ENCODE measurements at places on chromosomes 12 and 14.

- no peak for DNase-seq
These were observed 87.5 kb downstream of the MIPOL1 start for GRCh38 chr14:37285220-37285619.

- DNase-seq = no peak
These were observed 55.4 kb downstream of the IRAK3 start for GRCh38 chr12:66244446-66244845.

DNA sequence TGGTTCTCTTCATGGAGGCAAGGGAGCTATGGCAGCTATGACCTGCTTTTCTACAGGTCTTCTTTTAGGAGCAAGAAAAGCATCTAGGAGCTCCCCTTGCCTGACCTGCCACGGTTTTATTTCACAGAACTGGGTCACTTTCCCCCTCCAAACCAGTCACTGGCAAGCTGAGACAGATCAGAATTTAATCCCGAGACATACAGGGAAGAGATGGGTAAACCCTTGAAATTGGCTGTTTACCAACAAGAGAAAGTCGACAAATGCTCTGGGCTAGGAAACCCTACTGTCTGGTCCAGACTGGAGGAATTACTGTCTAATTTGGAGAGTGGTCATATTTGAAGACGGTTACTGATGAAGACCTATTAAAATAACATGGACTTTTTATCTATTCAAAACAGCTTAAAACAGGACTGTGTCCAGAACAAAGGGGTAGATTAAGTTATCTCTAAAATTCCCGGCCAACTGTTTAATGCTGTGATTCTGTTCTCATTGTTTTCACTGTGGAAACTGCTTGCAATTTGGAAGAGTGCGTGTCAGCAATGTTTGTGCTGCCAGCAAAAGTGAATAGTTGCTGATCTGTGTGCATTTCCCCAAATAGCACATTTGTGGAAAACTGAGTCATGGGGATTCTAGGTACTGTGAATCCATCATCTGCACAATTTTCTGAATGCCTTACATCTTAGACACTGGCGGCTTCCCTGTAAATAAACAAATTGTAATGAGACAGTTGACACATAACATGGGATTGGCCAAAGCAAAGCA is 73.4 kb upstream of the EEA1 start:
- DNase-seq = no peak

DNA sequence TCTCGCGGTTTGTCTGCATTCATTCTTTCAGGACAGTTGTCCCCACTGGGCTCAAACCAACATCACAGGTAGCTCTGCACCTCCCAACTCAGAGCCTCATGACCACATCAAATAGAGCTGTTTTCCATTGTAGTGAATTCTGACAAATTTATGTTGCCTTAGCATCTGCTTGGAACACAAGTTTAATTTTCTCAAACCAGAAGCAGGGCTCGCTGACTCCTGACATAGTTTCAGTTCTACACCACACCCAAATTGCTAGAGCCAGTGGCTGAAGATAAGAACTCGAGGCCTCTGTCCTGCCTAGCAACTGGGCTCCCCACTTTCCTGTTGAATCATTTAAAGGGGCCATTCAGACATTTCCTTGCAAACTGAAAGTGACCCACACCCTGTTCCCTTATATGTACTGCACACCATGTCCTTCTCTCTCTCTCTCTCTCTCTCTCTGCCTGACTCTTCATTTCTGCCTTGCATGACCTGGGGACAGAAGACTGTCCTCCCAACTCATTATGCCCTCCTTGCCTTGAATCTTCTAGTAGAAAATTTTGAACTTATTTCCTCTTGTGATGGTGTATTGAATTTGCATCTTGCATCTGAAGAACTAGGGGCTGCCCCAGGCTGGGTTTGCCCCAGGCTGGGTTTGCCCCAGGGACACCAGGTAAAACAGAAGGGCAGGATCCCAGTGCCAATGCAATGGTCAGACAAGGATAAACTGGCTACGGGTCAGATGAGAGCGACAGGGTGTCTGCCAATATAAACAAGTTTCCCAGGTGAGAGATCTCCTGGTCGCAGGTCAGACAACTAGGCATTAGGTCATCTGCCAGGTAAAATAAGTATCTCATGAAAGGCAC is 9.7 kb upstream of the WSCD2 start:
- DNase-seq = no peak

DNA sequence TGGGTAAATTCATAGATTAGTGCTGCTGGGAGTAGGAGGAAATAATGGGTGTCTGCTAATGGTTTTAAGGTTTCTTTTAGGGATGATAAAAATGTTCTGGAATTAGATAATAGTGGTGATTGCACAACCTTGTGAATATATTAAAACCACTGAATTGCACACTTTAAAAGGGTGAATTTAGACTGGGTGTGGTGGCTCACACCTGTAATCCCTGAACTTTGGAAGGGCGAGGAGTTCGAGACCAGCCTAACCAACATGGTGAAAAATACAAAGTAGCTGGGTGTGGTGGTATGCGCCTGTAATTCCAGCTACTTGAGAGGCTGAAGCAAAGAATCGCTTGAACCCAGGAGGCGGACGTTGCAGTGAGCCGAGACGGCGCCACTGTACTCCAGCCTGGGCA is 1.3 kb downstream of the RAD52 start:
- DNase-seq = no peak

DNA sequence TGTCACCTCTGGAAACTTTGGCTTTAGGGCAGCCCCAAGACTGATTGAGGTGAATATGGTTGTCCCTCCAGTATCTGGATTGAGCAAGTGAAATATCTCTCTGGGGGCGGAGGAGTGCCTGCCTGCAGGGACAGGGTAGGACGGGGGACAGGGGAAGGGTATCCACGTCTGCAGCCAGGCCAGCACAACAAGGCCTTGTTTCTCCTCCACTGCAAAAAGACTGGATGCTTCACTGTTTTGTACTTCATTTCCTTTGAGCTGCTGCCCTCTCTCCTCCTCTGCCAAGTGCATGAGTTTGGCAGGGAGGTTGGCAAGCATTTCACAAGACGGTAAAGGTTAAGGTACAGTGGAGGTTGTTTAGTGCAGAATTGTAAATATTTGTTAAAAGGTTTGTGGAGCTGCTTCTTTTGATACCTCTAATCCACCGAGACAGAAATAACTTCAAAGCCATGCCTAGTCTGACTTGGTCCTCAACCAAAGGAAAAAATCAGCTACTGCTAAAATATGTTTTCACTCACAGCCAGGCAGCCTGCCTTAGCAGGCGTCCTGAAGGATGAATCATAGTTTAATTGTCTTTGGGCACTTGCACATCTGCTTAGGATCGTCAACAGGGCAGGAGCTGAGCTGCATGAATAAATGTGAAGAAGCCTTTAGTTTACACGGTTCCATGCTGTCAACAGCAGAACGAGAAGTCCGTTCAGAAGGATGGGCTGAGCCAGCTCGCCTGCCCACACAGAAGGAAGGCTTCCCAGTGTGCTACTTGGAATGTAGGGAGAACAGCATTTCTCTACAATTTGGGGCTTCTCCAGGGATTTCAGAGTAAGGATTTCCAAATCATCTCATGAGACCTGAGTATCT is 269.7 kb downstream of the TTC6 start:
- DNase-seq = no peak

- DNase-seq = no peak
These were observed 946 bp downstream of the RNU4-2 start for GRCh38 chr12:120290609-120291305.

DNA sequence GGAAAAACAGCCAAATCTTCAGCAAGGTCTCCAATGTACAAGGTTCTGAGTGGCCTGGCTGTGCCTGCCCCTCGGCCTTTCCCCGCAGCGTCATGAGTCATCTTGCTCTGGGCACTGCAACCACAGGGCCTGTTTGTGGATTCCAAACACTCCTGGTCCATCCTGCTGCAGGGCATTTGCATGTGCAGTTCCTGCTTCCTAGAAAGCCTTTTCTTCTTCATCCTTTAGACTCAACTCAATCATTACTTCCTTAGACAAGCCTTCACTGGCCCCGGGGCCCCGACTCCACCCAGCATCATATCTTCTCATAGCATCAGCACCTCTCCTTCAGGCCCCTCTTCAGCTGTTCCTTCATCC is 101.8 kb upstream of the EGLN3 start:
- no peak for DNase-seq

DNA sequence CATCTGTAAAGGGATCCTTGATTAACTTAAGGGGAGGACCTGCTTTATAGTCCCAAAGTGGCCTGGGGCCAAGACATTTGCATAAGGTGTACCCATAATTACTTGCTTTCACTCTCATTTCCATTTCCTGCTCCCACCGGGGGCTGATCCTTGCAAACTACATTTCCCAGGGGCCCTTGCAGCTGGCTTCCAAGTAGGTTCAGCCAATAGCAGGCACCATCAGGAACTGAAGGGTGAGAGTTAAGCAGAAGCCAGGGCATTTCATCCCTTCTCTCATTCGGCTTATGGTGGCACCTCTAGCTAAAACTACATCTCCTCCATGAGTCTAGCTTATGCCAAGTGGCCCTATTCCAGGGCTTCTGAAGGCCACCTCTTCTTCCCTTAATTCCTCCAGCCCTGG is 88.8 kb downstream of the CCDC60 start:
- DNase-seq = no peak

GRCh38 chr14:105487449-105487985 is 831 bp downstream of the CRIP1 start:
- DNase-seq = peak; percentile 53

- DNase-seq = no peak
These were observed 1.7 kb upstream of the FLRT2 start for GRCh38 chr14:85528080-85528896.

DNA sequence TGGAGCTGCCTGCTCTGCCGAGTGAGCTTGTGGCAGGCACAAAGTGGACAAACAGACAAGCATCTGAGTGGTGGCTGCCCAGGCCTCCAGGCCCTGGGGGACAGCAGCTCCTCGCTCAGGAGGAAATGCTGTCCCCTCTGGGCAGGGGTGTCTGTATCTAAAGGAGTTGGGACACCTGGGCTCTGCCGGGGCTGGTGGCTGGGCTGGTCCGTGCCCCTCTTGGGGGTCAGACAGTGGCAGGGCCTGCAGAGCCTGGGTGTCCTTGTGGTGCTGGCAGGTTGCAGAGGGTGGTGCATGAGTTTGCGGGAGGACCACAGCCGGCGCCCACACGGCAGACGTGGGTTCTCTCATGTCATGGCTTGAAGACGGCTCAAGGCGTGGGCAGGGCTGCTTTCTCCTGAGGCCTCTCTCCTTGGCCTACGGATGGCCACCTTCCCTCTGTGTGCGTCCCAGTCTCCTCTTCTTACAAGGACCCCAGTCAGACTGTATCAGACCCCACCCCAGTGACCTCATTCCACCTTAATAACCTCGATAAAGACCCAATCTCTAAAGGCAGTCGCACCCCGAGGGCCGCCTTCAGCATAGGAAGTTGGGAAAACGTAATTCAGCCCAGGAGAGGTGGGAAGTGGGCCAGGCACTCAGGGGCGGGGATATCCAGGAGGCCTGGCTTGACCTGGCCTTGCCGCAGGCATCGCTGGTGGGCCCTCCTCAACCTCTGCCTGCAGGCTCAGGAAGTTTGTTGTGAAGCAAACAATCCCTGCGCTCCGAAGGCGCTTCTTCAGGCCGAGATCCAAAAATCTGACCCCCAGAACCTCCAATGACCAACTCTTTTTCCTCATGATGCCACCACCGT is 110.0 kb downstream of the KIF26A start:
- DNase-seq = no peak

GRCh38 chr12:106204312-106204711 is 43.5 kb downstream of the CKAP4 start:
- no peak for DNase-seq

DNA sequence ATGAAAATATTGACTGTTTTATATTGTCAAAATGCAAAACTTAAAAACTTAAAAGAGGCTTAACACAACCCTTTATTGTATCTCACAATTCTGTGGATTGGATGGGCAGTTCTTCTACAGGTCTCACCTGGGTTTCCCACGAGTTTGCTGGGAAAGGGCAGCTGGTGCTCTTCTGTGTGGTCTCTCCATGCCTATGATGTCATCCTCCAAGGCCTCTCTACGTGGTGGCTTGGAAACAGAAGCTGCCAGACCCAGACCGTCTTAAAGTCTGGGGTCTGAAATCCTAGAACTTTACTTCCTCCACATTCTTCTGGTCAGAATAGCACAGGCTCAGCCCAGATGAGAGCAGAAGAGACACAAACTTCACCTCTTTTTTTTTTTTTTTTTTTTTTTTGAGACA is 36.5 kb upstream of the KICS2 start:
- DNase-seq = no peak

DNA sequence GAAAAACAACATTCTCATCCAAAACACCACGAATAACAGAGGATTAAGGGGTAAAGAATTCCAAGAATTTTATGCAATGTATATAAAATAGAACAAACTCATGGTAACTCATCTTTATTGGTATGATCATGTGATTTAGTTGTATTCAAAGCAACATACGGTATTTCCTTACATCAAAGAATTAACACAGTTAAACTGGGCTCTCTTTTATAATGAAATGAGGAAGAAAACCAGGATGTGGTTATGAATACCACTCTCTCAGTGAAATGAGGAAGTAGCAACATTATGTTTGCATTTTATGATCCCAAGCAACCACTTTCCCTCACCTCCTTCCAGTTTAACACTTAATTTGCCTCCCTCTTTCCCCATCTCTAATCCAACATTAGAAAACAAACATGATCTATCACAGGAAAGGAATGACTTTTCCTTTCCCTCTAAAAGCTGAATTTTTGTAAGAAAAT is 22.9 kb downstream of the SPTLC2 start:
- no peak for DNase-seq

DNA sequence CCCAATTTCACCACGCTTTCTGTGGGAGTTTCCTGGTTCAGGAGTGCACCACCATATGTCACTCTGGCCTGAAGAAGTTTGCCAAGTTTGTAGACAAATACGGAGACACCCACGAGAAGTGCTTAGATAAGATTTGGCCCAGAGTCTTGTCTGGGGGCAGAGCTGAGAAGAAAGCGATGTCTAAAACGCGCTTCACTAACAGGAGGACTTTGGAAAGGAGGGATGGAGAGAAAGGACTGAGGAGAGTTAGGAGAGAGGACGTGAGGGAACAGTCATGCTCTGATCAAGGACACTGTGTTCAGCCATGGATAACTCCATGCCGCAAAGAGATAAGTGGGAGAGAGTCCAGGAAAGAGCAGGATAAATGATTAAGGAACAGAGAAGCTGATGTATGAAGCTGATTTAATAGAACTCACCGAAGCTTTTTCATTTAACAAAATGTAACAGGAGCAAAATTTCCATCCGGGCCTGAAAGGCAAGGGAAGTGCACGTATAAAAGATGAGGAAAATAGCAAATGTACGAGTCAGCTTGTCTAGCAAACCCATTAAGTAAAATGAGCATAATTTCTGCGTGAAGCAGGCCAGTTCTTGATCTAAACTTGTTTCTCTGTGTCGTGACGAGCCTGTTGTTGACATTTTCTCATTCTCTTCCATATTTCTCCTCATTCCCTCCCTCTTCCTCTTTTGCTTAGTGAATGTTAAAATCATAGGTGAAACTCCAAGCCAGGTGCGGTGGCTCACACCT is 23.4 kb upstream of the MAP3K9 start:
- DNase-seq = no peak

- DNase-seq = no peak
These were observed 377.1 kb downstream of the SLC16A7 start for GRCh38 chr12:59972905-59973304.

GRCh38 chr12:108820707-108821406 is 36.5 kb downstream of the SSH1 start:
- DNase-seq = no peak

- DNase-seq = no peak
These were observed 247.1 kb downstream of the GXYLT1 start for GRCh38 chr12:41897593-41897992.

GRCh38 chr12:69653703-69654102 is 43.0 kb upstream of the LRRC10 start:
- no peak for DNase-seq

- no peak for DNase-seq
These were observed 29.5 kb upstream of the CISTR start for GRCh38 chr12:53781228-53781801.
